ENCODE measurements at places on chromosomes 12 and 14. TPM values are rescaled to one million over a fixed set of nuclear protein-coding genes. Genes with fewer than 3 reads are reported as not detected.

DNA sequence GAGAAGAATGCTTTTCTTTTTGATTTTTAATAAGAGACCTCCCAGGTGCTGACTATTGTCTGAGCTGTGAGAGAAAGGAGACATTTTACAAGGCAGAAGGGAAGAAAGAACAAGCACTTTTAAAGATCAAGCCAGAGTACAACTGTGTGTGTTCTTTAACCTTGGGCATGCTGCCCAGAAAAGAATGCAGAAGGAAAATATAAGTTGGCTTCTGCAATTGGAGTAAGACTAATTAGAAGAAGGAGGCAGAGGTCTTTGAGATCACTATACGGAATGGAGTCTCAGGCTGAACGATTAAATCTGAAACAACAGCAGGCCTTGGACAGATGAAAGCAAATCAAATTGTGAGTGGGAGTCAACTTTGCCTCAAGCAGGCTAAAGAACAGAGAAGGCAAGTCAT, 230.5 kb downstream of the ATP23 start:
- no peaks in the 10 kb centered on the region for H3K27me3 ChIP-seq
- no peak overlapping the region for H3K4me3 ChIP-seq
- no peak overlapping the region for H3K27ac ChIP-seq
- peaks cover 7% of the 10 kb centered on the region for H3K4me1 ChIP-seq
- DNase-seq: no peak

DNA sequence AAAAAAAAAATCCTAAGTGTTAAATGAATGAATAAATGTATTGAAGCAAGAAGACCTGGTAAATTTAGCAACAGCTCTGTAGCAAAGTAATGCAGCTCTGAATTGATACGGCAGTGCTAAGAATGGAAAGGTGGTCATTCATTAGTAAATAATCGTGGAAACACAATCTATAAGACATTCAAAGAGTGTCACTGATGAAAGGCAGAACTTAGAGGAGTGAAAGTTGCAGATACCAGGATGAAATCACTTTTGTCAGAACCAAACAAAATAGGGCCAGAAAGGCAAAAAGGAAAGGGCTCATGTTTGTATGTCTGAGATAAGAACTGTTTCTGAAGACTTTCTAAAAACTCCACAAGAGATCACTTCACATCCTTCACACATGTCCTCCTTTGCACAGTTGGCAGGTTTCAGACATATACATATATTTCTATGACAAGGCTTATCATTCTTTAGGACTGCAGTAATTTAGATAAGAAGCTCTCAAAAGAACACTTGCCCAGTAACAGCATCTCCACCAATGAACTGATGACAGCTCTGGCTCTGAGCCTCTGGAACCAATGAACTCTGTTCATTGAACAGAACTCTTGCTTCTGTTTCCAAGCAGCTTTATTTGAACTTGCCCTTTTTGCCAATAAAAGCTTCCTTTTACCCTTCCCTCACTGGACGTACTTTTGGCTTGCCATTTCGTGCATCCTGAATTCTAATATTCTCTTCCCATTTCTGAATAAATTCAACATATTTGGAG, 4.2 kb upstream of the LRR1 start:
- no peak for DNase-seq
- H3K4me3 ChIP-seq: no peak overlapping the region
- H3K27ac ChIP-seq: no peak overlapping the region
- H3K36me3 ChIP-seq: no peaks in the 10 kb centered on the region
- no peaks in the 10 kb centered on the region for H3K4me1 ChIP-seq

- no peaks in the 10 kb centered on the region for H3K27me3 ChIP-seq
- no peaks in the 10 kb centered on the region for H3K36me3 ChIP-seq
- peaks cover 57% of the 10 kb centered on the region for H3K4me1 ChIP-seq
- H3K27ac ChIP-seq: peak overlapping the region; percentile 78
- H3K4me3 ChIP-seq: no peak overlapping the region
These were observed 7.9 kb downstream of the HDAC7 start for GRCh38 chr12:47811581-47812484.

The RPS26 gene
- 69.9 TPM for total RNA-seq

The OR6C76 gene
- not detected for total RNA-seq

DNA sequence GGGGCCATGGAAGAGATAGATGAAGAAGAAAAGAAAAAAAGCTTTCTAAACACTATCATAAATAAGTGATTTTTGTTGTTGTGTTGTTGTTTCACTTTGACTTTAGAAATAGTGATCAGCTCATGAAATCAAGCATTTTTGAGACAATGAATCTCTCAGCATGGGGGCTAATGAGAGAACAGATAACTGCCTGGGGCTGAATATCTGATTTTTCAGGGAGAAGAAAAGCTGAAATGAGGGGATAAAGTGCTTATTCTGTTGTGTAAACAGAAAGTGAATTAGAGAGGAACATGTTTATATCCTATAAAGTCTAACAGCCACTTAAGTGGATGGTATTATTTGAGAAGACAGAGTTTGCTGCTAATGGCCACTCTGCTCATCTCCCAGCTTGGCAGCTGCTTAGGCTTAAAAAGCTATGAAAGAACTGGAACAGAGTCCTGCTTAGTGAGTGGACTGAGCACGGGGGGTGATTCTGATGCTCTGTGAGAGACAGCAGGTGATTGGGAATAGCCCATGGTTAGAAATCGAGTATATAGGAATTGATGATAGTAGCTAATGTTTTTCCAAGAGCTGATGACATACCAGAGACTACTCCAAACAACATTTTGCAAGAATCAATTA, 646.1 kb upstream of the TMEM132C start:
- no peak overlapping the region for H3K4me3 ChIP-seq
- H3K27me3 ChIP-seq: peaks cover 3% of the 10 kb centered on the region
- no peaks in the 10 kb centered on the region for H3K4me1 ChIP-seq
- no peak for DNase-seq
- H3K27ac ChIP-seq: no peak overlapping the region

- no peak overlapping the region for H3K27ac ChIP-seq
- H3K36me3 ChIP-seq: no peaks in the 10 kb centered on the region
- no peak for DNase-seq
- H3K4me1 ChIP-seq: no peaks in the 10 kb centered on the region
- H3K27me3 ChIP-seq: no peaks in the 10 kb centered on the region
These were observed 243.5 kb upstream of the NOVA1 start for GRCh38 chr14:26841326-26841725.

GRCh38 chr14:105138021-105138541, 30.5 kb downstream of the JAG2 start:
- H3K27me3 ChIP-seq: no peaks in the 10 kb centered on the region
- peaks cover 6% of the 10 kb centered on the region for H3K36me3 ChIP-seq
- H3K27ac ChIP-seq: no peak overlapping the region
- no peak overlapping the region for H3K4me3 ChIP-seq
- no peaks in the 10 kb centered on the region for H3K4me1 ChIP-seq

GRCh38 chr14:22557846-22558220, 31.2 kb downstream of the DAD1 start:
- peaks cover 60% of the 10 kb centered on the region for H3K4me1 ChIP-seq
- no peak overlapping the region for H3K27ac ChIP-seq
- H3K27me3 ChIP-seq: no peaks in the 10 kb centered on the region
- no peaks in the 10 kb centered on the region for H3K36me3 ChIP-seq
- no peak for DNase-seq
